ENCODE measurements at places on chromosomes 6 and 20.

DNA sequence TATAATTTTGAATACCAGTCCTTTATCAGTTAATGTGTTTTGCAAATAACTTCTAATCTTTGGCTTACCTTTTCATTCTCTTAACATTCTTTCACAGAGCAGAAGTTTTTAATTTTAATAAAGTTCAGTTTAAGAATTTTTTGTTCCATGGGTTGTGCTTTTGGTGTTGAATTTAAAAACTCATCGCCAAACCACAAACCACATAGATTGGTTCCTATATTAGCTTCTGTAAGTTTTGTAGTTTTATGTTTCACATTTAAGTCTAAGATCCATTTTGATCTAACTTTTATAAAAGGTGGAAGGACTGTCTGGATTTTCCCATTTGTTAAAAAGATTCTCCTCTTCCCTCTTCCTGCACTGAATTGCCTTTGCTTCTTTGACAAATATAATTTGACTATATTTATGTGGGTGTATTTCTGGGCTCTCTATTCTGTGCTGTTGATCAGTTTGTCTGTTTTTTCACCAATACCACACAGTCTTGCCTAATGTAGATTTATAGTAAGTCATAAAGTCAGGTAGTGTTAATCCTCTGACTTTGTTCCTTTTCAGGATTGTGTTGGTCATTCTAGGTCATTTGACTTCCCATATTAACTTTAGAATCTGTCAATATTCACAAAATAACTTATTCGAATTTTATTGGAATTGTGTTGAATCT, 17.5 kb upstream of the SDCBP2 start:
- no peak for DNase-seq

DNA sequence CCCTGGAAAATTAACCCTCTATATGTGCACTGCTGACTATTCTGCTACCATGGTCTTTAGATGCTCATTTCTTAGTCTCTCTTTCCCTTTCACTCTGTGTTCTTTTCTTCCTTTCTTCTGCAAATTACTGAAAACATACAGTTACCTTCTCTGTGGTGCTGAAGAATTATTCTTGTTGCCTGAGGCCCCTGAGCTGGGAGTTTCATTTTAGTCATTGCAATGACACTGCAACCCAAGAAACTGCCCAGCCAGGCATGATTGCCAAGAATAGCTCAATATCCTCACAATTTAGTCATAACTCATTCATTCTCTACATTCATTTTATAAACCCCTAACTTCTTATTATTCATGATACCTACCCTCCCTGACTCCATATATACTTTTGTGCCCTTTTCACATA, 245.8 kb upstream of the RAB32 start:
- DNase-seq, result no peak

- no peak for DNase-seq
Measured at GRCh38 chr6:29112135-29112534, 4.3 kb downstream of the OR2J3 start.

GRCh38 chr6:87230801-87231200, 75.4 kb downstream of the ZNF292 start:
- DNase-seq, result no peak

- no peak for DNase-seq
Measured at GRCh38 chr6:47653706-47654105, 44.7 kb upstream of the ADGRF4 start.

GRCh38 chr6:36957773-36958271, 3.3 kb downstream of the PI16 start:
- DNase-seq, result no peak

DNA sequence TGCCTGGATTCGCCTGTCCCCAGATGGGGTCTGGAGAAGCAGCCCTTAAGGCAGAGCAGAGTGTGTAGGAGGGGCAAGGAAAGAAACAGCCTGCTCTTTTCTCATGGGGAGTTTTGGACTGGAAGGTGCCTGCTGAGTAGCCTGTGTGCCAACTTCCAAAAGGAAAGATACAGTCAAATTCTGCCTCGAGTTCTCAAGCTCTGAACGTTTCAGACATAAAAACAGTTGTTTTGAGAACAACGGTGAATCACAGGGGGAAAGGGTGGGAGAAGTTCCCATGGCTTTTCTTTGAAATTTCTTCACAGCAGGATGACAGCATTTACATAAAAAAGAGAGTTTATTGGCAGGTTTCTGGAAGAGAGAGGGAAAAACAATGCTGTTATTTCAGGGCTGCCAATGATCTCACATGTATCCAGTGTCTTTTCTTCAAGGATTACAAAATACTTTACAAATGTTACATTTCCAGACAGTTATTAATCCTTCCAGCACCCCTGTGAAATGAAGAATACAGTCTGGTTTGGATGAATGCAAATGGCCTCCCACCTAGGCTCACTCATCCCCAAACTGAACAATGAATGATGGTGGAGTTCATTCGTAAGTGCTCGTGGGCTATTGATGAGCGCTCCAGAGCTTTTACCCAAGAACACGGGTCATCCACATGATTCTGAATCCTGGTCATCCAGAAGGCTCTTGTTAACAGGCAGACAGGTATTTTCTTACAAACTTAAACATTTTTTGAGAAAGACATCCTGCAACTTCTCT, 33.8 kb upstream of the ECI2 start:
- no peak for DNase-seq

- DNase-seq, result no peak
Measured at GRCh38 chr6:13470238-13471140, 16.9 kb downstream of the GFOD1 start.

DNA sequence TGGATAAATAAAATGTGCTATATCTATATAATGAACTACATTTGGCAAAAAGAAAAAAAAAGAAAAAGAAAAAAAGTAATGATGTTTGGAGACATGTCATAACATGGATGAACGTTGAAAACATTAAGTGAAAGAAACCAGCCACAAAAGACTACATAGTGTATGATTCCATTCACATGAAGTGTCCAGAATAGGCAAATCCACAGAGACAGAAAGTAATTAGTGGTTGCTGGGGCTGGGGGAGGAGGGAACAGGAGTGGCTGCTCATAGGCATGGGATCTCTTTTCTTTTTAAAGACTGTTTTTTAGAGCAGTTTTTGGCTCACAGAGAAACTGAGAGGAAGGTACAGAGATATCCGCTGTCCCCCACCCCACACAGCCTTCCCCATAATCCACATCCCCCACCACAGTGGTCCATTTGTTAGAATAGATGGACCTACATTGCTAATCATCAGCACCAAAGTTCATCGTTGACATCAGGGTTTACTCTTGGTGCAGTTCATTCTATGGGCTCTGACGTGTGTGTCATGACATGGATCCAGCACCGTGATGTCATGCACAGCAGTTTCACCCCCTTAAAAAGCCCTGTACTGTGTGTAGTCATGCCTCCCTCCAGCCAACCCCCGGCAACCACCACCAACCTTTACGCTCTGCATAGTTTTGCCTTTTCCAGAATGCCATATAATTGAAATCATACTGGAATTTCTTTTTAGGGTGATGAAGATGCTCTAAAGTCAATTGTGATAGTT, 240.9 kb upstream of the RREB1 start:
- DNase-seq, result no peak

DNA sequence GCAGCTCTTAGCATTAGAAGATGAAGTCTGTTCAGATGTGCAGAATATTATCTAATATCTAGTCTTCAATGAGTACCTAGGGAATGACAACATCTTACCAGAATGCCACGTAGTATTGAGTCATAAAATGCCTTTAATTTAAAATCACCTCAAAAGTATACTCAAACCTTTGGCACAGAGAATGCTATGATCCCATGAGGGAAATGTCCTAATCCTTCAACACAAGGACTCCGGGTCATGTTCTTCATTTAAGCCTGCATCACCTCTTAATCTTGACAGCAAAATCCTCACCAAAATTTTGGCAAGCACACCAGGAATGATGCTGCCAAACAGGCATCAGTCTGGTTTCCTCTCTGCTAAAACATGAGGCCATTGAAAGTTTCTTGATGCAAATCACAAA, 23.6 kb upstream of the MARCKS start:
- no peak for DNase-seq

DNA sequence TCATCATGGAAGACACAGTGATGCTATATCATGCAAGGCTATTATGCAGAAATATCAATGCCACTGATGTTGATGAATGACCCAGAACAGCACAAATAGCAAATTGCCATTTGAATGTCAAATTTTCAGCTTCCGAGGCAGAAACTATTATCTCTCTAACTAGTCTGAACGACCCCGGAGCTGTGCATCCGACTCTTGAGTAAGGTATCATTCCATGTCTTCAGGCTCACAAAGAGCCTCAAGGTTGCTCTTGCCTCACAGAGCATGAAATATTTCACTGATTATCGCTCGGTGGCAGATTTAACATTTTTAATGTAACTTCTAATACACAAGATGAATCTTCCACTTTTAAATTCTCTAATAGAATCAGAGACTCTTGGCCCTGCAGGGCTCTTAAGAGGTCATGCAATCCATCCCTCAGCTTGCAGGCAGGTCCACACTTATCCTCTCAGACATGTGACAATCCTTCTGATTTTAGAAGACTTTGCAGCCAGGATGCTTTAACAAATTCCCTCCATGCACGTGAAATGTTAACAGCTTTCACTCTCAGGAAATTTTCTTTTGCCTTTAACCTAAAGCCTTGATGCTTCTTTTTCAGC, 221.0 kb downstream of the FRK start:
- DNase-seq, result no peak

DNA sequence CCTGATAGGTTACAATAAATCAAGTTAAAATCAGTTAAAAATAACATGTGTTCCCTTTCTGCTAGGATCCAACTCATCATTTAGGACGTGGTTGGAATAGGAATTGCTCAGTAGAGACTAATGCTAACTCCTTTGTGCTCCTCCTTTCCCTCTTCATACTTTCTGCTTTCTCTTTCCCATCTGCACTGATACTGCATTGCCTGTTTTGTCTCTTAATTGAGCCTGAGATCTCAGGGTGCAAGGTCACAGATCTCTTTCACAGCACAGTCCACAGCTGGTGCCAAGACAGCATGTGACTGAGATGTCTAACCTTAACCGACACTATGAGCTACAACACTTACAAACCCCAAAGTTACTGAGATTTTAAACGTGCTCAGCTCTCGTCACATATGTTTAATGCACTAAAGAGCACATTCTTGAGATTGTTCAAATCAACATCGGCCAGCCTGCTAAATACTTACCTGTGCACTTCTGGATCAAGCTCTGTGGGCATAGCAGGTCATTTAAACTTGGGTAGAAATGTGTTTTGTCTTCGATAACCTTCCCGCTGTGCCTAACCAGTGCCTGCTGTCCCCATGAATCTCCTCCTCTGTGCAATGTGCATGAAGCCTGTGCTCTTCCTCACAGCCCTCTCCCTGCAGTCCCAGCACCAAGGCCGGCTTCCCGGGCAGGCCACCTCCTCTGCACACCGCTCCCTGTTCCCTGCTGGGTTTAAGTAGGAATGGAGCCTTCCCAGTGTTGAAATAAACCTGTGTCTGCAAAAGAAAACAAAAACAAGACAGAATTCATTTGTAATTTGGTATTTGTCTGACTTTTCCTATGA, 39.6 kb upstream of the AFDN start:
- no peak for DNase-seq

DNA sequence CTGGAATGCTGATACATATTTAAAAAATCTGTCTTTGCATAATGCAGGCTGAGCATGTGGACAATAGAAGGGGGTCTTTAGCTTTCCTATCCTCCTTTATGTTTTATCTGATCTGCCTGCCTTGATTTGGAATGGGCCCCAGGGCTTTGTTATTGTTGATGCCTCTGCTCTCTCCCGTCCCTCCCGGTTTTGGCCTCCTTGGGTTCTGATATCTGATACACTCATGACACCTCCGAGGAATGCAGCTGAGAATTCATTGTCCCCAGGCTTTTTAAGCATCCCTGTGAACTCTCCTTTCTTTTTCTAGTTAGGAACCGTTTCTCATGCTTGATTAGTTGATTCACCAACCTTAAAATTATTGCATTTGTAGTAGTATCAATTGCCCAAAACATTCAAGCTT, 185.5 kb upstream of the RALGAPA2 start:
- DNase-seq, result no peak

DNA sequence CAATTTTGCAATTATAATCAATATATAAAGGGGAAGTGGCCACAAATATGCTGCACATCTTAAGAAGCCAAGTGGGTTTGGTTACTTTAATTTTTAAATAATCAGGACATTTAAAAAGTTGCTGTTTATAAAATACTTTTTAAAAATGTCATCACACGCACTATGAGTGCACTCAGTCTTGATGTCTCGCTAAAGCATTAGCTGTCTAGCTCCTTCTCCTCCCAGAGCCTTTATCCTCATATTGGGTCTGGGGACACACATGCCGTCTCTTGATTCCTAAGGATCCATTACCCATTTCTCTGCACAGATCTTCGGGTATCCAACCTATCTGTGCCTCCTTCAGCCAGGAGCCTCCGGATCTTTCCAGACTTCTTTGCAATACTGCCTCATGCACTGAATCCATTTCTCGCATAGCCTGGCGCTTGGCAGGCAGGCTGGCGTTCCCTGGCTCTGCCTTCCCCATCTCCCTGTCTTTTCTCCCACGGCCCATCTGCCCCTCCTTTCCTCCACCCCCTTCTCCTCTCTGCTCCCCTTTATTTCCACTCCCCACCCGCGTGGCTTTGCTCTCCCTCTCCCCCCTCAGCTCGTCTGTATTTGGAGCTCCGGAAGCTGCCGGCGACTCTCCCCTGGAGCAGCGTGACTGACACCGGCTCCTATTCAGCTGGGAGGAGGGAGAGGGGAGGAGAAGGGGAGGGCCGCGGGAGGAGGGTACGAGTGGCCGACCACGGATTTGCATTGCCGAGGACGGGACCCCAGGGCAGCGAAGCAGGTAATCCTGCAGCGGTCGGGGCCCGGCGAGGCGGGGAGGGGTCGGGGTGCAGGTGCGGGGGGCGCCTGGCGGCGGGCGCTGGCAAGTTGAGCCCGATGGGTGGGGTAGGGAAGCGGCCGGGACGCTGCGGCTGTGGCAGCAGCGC, at the start of gene CAP2:
Gene CAP2 (plus strand): TSS at position 618 of the 914 bp plus-strand sequence. CDS start 27,961 bp downstream, outside the sequence.
- no peak for DNase-seq

DNA sequence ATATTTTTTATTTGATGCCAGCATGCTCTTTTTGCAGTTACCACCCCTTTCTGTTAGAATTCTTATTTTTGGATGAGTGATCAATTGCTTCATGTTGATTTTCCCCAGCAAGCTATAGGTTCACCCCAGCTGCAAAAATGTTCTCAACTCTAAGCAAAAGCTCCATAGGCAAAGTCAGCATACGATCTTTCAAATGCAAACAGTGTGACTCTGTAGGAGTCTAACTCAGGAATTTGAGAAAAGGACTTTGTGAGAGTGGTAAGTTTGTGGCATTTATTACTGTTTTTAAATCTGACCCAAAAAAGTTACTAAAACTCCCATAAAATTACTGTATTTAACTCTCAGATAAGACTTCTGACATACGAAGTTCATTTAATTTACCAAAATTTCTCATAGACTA, 134.9 kb upstream of the HSF2 start:
- DNase-seq, result no peak

GRCh38 chr6:155075930-155076695, 81.0 kb downstream of the TIAM2 start:
- DNase-seq, result no peak

Measured in activated naive CD4-positive, alpha-beta T cell (primary cell).